ENCODE measurements at places on chromosomes 5 and 9.

DNA sequence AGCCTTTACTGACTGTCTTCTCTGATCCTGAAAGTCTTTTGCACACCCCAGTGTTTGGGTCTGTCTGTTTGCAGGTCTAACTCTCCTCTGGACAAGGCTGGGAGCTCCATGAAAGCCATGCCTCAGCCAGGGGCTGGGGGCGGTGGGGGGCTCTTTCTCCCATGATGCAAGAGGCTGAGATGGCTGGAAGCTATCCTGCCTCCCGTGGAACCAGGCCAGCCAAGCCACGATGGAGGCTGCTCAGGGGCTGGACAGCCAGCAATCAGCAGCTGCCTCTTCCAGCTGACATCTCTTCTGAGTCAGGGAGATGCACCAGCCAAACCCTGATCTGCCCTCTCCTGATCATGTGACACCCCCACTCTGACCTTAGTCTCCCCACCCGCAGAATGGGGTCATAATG lies 154.0 kb downstream of the BARX1 start:
- no peak for DNase-seq

DNA sequence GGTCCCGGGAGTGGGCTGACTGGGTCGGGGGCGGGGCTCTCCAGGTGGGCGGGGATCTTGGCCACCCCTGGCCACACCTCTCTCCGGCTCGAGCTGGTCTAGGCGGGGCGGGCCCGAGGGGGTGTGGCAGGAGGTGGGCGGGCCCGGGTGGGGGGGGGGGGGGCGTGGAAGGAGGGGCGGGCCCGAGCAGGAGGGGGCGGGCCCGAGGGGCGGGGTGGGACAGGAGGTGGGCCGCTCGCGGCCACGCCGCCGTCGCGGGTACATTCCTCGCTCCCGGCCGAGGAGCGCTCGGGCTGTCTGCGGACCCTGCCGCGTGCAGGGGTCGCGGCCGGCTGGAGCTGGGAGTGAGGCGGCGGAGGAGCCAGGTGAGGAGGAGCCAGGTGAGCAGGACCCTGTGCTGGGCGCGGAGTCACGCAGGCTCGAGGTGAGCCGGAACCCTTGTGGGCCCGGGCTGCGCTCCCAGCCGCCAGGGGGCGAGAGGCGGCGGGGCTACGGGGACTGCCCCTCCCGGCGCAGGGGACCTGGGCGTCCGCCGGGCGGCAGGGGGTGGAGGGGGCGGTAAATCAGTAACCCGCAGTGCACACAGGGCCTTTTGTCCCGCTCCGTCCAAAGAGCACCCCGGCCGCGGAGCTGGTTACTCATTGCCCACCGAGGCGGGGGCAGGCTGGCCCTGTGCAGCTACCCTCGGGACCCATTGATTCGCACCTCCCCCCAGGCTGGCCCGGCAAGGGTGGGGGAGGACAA lies at the start of gene FGFR4:
Gene FGFR4, plus strand, starts transcription at position 262 of the 744 bp plus-strand sequence. CDS start 2,688 bp downstream, outside the sequence.
- DNase-seq: peak; percentile 79

- no peak for DNase-seq
Observed at GRCh38 chr5:81425569-81425968, 31.6 kb upstream of the ACOT12 start.

- peak; percentile 39 for DNase-seq
Observed at GRCh38 chr5:5164163-5164562, 24.0 kb downstream of the ADAMTS16 start.

DNA sequence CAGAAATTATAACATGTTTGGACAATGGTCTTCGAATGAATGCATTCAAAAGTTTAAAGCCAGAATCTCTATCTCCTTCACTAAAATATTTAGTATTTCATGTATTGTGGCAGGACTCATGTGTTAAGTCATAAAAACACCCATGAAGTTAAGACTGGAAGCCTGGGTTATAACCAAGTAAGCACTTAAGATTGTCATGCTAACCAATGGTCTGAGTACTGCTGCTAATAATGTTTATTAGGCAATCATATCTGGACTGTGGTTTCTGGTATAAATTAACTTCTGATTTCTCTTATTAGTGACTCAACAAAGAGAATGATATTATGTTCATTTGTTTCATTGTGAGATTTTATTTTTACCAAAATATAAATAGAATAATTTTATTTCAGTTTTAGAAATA lies 297.9 kb upstream of the EDIL3 start:
- DNase-seq: no peak

DNA sequence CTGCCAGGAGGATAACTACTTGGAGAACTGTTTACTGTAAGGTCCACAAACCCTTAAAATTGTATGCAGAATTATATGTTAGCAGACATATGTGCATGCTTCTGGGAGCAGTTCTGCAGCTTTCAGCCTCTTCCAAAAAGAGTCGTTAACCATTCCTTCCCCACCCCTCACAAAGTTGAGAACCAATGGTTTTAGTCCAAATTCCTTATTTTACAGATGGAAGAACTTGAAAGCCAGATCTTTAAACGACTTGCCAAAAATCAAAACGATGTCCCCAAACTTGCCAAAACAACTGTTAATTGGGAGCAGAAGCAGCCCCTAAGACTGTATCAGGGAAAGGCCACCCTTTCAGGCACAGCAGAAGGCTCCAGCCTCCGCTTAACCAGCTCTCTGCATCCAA lies 266.4 kb upstream of the ANKRD55 start:
- no peak for DNase-seq

- DNase-seq: no peak
Observed at GRCh38 chr5:138763037-138763778, 10.0 kb downstream of the CTNNA1 start.

DNA sequence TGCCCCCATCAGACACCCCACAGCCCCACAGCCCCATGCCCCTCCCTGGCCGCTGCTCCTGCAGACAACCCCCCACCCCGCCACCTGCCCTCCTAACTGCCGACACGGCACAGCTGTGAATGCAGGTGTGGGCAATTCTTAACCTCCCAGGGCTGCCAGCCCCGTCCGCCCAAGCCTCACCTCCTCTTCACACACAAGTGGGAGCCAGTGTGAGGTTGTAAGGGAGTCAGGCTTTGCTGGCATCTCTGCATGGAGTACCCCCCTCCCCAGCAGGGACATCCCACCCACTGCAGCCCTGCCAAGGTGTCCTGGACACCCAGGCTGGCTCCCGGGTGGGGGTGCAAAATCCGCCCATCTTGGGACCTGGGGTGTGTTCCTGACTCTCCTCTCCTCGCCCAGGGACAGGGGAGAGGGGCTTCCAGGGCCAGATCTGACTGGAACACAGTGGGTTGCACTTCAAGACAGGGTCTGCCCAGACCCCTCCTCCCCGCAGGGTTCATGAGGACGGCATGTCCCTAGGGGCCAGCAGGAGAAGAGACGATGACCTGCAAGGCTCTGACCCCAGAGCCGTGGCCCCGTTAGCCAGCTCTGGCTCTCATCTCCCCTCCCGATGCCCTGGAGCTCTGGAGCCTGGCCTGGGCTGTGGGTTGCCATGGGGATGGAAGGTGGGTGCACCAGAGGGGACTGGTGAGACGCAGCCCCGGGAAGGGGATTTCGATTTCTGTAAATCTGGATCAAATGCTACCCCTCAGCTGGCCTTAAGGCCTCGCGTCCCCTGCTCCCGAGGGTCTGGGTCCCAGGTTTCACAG lies 34.4 kb downstream of the SARDH start:
- no peak for DNase-seq

- DNase-seq: peak; percentile 31
Observed at GRCh38 chr5:76542887-76543690, 80.1 kb downstream of the F2RL2 start.

DNA sequence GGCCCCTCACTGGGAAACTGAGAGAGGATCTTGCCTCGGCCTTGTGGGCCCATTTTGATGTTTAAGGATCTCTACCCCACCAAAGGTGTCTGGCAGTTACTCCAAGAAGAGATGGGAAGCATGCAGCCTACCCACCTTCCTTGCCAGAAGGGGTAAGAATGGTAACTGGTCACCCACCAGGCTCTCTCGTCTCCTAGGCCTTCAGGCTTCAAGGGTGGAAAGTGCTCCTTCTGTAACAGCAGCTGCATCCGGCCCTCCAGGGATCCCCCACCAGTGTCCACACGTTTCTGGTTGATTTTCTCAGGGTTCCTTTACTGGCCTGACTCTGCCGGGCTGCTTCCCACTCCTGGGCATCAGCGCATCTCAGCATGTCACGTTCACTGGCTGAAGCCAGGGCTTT lies 204.4 kb upstream of the IRX1 start:
- no peak for DNase-seq

DNA sequence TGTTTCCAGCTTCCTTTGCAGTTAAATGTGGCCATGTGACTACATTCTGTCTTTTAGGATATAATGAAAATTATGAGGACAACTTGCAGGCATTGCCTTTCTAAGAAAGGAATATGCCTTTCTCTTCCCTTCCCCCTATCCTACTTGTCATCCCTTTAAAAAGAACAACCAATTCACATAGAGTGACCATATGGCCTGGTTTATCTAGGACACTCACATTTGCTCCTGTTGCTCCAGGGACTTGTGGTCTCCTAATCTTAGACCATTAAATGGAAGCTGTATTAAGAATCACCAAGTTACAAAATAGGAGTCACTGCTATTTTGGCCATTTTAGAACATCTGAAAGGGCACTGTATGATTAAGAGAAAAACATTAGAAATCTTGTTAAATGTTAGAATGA lies 520.3 kb downstream of the DTWD2 start:
- DNase-seq: no peak

GRCh38 chr9:96612105-96612965 lies 7.3 kb downstream of the CDC14B start:
- peak; percentile 58 for DNase-seq

GRCh38 chr5:64526734-64527439 lies 21.1 kb downstream of the RGS7BP start:
- DNase-seq: no peak

GRCh38 chr5:103582364-103582763 lies 19.8 kb upstream of the NUDT12 start:
- DNase-seq: peak; percentile 41

- no peak for DNase-seq
Observed at GRCh38 chr5:124941051-124942049, 194.9 kb upstream of the ZNF608 start.

DNA sequence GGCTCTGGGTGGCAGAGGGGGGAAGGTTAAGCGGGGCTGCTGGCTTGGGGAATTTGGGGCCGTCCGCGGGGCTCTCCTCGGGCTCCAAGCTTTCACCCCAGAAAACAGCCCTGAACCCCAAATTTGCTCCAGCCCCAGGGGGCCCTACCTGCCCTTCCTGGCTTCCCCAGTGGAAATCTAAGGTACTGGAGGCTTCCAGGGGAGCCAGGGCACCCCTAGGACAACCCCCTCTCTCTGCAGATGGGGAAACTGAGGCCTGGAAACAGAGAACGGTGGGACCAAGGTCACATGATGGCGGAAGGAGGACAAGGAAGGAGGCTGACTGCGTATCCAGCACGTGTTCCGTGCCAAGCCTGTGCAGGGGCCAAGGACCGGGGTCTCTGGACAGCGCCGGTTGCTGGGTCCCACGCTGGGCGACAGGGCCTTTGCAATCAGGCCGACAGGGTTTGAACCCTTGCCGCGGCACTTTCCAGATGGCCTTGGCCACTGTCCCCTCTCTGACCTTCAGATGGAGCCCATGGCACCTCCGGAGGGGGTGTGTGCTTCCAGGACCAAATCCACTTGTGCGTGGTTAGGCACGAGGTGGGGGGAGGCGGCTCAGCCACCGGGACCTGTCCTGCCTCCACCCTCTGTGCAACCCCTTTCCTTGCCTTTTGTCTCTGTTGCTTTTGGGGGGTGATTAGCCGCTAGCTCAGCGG lies 183.1 kb downstream of the C9orf50 start:
- DNase-seq: no peak

- no peak for DNase-seq
Observed at GRCh38 chr9:24500761-24501160, 44.9 kb downstream of the IZUMO3 start.

- DNase-seq: peak; percentile 37
Observed at GRCh38 chr9:394347-395052, 179.8 kb downstream of the DOCK8 start.

DNA sequence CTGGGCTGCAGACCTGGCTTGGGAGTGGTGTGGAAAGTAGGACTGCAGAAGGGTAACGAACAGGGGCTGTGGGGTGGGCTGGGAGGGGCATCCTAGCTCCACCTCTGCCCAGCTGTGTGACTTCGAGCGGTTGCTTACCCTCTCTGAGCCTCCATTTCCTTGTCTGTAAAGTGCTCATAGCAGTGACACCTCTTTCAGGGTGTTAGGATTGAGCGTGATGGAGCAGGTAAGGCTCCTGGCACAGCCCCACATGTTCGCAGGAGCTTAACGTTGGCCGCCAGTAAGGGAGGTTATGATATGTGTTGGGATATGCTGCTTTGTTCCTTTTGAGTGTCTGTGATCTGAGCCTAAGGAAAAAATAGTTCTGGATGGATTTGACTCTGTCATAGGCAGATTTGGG lies 2.1 kb downstream of the NDST1 start:
- DNase-seq: no peak

DNA sequence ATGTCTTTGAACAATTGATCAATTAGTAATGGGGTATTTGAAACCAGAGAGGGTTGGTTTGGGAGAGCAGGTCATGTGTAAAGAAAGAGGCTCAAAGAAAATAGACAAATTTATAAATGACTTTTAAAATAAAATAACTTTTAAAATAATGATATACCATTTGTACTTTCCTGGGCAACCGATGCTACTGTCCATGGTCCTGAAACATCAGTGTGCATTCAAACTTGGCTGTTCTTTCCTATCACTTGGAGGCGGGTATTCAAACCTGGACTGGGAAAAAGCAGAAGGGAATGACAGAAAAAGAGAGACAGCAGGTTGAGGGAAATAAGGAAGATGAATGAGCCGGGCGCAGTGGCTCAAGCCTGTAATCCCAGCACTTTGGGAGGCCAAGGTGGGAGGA lies 1446.4 kb upstream of the WWC1 start:
- peak; percentile 28 for DNase-seq
